ENCODE measurements at places on chromosomes 4 and X.

DNA sequence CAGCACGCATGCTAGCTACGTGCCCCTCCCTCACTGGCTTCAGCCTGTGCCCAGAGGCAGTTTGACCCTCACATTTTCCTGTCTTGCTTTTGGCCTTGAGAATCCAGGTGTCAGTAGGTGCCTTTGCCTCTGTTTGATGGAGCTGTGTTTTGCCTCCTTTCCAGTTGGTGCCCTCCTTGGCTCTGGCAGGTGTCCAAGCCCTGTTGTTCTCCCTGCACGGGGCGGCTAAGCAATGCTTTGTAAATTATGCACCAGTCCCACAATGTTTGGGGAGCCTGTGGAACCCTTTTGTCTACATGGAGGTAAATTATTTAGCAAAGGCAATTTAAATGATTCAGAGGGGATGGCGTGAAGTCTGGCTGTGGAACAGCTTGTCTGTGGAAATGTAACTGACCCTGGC is 202.9 kb upstream of the BOD1L1 start:
- no peak for DNase-seq

DNA sequence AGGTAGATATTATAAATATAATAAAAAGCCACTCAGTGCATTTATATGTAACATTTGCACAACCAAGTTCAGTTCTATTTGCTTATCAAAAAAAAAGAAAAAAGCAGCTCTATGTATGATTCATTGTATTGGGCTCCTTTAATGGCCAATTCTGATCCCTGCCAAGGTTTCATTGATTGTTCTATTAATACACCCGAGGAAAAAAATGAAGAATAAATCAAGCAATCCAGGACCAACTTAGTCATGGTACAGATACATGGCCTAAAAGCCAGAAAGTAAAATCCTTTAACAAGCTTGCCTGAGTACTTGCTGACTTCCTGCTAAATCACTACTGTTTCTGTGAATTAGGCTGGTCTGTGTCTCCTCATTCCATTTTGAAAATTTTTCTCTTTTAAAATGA is 77.6 kb upstream of the PCDH7 start:
- DNase-seq = no peak

DNA sequence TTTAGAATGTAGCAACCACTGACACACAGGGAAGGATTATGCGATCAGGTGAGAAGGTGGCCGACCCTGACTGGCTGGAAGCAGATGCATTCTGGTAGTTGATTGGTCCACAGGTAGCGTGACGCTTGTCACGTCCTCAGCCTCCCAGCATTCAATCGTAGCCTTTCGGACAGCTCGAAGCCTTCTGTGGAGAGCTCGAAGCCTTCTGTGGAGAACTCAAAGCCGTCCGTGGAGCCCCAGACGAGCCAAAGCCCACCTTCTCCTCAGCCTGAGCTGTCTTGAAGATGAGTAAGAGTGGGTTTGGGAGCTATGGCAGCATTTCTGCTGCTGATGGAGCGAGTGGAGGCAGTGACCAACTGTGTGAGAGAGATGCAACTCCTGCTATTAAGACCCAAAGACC is 319 bp downstream of the RPA4 start:
- no peak for DNase-seq

- no peak for DNase-seq
Measured at GRCh38 chr4:122606364-122607043, 14.4 kb downstream of the IL21 start.

DNA sequence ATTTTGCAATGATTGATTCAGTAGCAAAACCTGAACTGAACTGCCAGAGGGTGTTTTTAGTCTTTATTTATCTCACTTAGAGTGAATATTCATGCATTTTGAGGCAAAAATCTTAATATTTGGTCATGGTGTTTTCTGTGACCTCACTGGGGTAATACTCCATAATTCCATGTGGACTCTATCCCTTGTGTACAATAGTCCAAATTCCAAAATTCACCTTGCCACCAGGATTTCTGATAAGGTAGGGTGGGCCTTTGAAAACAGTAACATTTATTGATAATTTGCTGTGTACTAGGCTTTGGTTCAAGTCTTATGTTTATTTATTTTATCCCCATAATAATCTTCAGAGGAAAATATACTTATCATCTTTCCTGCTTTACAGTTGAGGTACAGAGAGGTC is 68.4 kb upstream of the PDE5A start:
- no peak for DNase-seq

DNA sequence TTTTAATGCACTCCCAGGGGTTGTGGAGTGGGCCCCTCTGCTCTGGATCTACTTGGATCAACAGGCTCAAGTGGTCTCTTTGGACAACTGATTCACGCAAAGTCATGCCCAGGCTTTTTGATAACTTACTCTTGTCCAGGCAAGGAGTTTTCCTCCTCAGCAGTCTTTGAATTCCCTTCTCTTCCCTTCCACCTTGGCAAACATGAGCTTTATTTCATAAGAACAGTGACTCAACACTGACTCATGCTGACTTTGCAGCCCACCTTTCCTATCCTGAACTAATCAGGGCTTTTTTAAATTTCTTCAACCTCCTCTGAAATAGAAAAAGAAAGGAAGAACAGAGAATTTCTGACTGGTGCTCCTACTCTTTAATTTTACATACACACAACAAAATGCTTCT is 132.1 kb upstream of the LDB2 start:
- DNase-seq = peak; percentile 90

GRCh38 chrX:20951016-20951810 is 423.0 kb upstream of the CNKSR2 start:
- DNase-seq = no peak

GRCh38 chr4:152945639-152946038 is 9.5 kb downstream of the FHDC1 start:
- DNase-seq = no peak

DNA sequence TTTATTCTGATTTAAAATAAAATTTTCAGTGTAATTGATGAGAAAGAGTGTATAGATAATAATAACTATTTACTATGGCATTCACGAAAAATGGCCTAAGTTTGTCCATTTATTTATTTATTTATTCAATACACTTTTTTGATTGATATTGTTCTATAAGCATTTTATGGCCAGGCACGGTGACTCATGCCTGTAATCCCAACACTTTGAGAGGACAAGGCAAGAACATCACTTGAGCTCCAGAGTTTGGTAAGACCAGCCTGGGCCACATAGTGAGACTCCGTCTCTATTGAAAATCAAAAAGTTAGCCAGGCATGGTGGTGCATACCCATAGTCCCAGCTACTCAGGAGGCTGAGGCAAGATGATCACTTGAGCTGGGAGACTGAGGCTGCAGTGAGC is 25.7 kb downstream of the GASK1B start:
- no peak for DNase-seq

DNA sequence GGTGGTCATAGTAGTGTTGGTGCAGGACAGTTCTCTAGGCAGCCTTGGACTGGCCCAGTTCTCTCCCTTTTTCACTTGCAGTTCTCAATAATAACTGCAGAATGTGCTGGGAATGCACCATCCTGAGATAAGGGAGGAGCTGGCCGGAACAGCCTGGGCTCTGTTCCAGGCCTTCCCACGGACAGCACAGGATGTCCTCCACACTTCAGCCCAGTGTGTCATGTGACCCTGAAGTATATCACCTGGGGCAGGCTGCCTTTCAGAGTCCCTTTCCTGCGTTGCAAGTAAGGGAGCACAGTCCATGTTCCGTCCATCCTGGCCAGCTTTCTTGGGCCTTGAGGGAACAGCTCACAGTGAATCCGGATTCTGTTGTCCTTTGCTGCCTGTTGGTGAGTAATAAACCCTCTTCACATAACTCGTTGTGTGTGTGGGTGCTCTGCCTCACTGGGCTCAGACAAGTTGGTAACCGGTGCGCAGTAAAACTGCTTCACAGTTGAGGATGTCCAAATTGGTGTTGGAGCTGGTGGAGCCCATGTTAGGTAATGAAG is 32.3 kb upstream of the BBS12 start:
- peak; percentile 23 for DNase-seq

DNA sequence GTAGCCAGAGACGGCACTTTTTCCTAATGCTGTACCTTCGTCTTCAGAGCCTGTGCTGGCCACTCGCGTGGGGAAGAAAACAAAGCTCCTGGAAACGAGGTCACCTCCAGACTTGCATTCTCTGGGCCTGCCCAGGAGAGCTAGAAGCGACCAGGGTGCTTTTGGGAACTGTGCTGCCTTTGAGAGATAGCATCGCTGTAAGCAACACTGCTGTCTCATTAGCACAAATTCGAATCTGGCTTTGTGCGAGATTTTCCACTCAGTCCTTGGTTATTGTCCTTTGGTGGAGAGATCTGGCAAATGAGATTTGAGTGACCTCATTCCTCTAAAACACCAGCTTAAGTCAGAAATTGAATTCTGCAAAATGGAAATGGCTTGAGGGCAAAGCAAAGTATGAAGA is 66.1 kb upstream of the TLR3 start:
- no peak for DNase-seq

DNA sequence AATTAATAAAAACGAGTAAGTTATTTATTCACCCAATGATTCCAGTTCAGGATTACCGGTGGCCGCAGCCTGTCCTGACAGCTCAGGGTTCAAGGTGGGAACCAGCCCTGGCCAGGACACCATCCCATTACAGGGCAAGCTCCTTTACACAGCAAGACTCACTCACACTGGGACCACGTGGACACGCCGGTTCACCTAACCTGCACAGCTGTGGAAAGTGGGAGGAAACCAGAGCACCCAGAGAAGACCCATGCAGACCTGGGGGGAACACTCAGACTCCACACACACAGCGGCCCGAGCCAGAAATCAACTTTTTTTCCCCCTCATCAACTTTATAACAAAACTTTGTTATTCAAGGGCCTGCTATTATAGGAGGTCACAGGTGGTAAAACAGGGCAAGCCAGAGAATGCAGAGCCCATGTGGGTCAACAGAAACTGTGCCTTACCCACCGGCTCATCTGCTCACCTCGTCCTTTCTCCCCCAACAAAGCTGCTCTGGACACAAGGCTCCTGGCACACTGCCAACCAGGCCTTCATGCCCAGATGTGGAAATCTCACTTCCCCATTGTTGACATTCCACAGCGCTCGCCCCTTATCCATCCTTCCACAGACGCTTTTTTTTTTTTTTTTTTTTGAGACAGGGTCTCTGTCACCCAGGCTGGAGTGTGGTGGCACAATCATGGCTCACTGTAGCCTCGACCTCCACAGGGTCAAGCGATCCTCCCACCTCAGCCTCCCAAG is 8.0 kb upstream of the ODAPH start:
- DNase-seq = peak; percentile 34

- DNase-seq = no peak
Measured at GRCh38 chr4:55675196-55675793, 39.2 kb upstream of the NMU start.

DNA sequence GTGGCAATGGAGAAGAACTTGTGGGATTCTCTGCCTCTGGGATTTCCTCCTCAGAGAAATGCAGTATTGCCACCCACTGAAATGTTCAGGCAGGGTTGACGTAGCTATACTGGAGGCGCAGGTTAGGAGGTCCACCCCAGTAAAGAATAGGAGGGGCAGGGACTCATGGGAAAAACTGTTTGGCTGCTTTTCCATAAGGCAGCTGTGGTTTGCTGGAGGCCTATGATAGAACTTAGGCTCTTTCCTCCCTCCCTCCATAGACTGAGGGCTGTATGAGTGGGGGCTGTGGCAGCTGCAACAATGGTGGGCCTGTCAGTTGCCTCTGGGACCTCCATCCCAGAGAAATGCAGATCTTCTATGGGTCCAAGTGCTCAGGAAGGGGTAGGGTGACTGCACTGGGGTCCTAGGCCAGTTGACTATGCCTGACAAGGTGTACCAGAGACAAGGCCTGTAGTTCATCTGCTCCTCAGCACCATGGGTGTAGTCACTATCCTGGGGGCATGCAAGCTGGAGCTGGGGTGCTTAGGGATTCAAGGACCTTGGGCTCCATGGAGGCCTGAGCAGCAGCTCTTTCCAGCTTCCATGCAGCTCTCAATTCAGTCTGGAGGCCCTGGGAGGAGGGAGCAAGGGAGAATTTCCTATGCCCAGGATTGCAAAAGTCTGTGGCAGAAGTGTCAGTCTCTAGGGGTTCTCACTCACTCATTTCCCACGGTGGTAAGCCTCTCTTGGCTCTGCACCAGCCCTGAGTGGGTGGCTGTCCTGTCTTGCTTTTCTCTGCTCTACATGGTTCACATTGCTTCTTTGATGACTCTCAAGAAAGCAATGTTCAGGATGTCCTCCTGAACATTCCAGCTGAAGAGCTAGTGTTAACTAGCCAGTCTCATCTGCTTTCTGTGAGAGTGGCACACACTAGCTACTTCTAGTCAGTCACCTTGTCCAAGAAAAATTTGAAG is 353.0 kb downstream of the IDS start:
- DNase-seq = no peak

- DNase-seq = peak; percentile 25
Measured at GRCh38 chr4:147975933-147976928, 244.3 kb downstream of the ARHGAP10 start.

GRCh38 chr4:86938771-86939520 is 4.1 kb downstream of the AFF1 start:
- no peak for DNase-seq

DNA sequence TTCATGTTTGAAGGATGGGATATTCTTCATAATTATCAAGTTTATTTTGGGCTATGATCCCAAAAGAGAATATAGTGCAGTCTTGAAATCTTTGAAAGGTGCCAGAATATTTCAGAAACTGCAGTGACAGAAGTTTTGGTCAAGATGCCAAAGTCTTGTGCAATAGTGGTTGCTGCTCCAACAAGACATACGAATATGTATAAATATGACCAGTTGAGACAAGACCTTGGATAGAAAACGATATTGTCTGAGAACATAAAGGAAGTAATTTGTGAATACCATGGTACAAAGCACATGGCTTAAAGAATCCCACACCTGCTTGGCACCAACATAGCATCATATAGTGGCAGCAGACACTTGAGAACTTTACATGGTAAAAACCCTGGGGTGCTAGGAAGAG is 48.6 kb upstream of the AMELX start:
- DNase-seq = no peak

- DNase-seq = peak; percentile 83
Measured at GRCh38 chrX:9847071-9847470, 60.8 kb downstream of the SHROOM2 start.

DNA sequence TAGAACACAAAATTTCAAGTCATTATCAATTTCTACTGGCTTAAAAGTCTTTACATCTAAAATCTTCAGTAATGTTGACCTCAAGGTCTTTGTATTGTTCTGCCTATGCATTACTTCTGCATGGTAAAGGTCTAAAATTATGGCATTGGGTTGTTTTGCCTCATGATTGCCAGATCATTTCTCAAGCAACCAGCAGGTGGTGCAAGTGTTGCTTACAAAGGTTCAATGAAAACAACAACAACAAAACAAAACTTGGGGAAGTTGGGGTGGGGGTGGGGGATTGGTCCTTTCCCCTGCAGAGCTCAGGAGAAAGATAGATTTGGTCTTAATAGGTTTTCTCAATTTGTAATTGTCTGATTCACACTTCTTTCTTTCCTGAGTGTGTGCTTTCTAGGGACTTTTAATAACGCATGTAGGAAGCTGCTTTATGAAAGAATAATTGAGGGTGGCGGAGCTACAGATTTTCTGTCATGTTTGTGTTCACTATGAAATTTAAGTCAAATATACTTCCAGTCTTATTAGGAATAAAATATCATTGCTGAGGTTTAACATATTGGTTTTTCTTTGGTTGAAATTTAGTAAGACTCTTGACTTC is 145.1 kb downstream of the COL4A5 start:
- peak; percentile 27 for DNase-seq

Measured in ELR (cell line).